Endothelial cell (in vitro differentiated cells): ENCODE measurements at places on chromosomes 16 and 17.

DNA sequence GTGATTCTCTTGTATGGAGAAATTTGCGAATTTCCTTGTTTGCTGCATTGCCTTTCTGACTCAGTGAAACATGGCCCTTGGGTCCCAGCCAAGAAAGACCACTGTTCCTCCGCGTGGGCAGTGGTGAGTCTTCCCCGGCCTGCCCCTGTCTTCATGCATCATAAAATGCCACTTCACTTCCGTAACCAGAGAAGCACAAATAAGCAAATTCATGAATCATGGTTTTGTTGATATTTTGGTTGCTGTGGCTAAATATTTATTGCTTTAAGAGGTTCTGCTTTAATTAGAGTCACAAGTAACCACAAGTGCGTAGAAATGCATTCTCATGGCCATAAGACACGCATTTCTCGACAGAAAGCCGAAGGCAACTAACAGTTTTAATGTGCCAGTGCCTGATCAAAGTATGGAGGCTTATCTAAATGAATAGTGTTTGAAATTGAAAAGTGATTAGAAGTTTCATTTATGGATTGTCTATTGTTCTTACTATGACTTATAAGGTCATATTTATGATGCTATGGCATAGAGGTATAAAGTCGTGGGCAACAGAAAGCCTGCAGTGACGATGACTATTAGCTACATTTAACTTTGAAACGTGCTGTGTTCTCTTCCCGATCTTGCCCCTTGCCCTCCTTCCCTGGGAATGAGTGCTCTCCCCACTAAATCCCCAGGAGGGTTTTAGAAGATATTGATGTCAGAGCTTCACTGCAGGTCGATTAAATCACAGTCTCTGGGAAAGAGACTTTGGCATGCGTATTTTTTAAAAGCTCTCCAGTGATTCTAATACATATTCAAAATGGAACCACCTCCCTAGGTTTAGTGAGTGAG lies 76.0 kb downstream of the WIPI1 start:
- no peak for DNase-seq

- DNase-seq: no peak
These were observed 12.7 kb upstream of the N4BP1 start for GRCh38 chr16:48622456-48623303.

GRCh38 chr17:65664266-65664665 lies 102.8 kb upstream of the AXIN2 start:
- DNase-seq: no peak

DNA sequence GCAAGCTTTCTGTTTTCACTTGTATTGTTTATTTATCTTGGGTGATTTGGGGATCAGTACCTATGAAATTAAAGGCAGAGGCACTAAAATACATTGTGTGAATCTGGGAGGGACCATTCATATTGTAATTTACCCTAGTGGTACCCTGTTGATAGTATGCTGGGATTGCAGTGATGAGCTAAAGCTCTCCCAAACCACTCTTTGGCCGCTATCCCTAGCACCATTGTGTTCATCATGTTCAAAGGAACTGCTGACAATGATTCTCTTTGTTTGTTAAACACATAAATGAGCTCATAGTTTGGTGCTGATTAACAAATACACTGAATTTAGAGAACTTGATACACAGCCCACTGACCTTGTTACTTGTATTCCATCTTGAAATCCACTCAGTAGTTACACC lies 1469.8 kb downstream of the CDH11 start:
- DNase-seq: no peak

- DNase-seq: no peak
These were observed 87.8 kb downstream of the TUBD1 start for GRCh38 chr17:59804901-59805465.

DNA sequence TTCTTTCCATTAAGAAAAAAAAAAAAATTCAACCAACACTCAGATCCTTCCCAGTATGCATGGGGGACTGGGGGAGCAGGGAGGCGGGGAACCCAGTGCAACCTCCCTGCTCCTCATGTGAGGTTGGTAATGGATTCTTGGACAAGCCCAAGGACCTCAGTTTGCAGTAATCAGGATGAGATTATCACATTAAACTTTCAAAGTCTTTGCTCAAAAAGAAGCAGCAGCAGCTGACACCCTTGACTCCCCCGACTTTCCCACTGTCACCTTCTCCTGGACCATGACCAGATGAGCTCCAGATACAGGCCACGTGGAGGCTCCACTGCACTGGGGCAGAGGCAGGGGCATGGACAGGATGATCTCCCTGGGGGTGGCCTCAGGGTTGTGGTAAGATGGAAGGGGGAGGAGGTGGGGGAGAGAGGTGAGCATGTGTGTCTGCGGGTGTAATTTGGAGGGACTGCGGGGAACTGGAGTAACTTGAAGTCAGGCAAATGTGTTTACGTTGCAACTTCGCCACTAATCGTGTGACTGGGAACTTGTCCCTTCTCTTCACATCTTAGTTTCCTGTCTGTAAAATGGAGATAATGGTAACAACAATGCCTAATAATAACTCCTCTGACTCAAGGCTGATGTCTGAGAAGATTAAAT lies 19.8 kb downstream of the ZNF385C start:
- DNase-seq: no peak

GRCh38 chr16:78240459-78241222 lies 141.2 kb downstream of the WWOX start:
- no peak for DNase-seq

GRCh38 chr16:1564325-1564724 lies 30.9 kb downstream of the TMEM204 start:
- DNase-seq: peak; percentile 54

- DNase-seq: no peak
These were observed 79.9 kb upstream of the MON1B start for GRCh38 chr16:77111056-77111565.

DNA sequence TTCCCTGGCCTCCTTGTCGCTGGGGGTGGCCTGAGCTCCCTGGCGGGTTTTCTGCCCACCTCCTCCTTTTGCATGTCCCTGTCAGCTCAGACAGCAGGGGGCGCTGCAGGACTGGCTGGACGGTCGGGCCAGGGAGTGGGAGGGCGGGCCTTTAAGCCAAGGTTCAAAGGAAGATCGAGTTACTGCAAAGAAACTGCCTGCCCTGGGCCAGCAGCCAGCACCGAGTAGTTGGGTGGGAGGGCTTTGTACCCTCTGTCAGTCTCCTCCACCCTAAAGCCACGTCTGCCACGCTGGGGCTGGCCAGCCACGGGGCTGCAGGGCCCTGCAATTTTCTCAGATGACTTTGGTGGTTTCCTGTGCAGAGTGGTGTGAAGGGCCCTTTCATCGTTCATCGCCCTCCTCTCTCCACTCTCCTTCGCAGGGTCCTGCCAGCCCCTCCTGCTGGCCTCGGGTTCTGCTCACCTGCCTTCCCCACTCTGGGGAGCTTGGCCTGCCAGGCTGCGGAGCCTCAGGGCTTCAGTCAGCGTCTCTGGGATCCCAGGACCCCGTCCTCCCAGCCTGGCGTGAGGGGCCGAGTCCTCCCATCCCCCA lies 12.3 kb downstream of the GPR142 start:
- peak; percentile 99 for DNase-seq

GRCh38 chr16:78127130-78127529 lies 27.7 kb downstream of the WWOX start:
- no peak for DNase-seq

DNA sequence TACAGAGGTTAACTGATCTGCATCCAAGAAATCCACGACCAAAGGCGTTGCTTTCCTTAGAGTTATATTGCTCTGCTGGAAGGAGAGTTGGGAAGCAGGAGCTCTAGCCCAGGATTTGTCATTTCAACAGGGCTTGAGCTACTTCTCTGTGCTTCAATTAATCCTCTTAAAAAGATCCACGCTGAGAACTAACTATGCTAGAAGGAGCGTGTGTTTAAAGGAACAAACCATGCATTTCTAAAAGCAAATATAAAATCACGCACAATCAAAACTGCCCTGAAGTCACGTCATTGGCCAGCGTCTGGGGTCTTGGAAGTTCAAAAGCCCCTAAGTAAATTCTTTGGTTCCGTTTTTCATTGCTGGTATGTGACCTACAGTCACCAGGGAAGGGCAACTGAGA lies 1.1 kb downstream of the ARL6IP1 start:
- DNase-seq: no peak

- DNase-seq: no peak
These were observed 109.4 kb downstream of the RBFOX1 start for GRCh38 chr16:7442050-7442449.

DNA sequence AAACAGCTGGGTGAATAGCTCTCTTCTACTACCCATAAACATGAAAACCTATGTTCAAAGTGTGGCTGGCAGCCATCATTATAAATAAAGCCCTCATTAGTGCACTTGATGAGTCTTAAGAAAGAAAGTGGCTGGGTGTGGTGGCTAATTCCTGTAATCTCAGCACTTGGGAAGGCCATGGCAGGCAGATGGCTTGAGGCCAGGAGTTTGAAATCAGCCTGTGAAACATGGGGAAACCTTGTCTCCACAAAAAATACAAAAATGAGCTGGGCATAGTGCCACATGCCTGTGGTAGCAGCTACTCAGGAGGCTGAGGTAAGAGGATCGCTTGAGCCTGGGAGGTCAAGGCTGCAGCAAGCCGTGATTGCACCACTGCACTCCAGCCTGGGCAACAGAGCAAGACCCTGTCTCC lies 28.3 kb upstream of the APPBP2 start:
- DNase-seq: no peak

DNA sequence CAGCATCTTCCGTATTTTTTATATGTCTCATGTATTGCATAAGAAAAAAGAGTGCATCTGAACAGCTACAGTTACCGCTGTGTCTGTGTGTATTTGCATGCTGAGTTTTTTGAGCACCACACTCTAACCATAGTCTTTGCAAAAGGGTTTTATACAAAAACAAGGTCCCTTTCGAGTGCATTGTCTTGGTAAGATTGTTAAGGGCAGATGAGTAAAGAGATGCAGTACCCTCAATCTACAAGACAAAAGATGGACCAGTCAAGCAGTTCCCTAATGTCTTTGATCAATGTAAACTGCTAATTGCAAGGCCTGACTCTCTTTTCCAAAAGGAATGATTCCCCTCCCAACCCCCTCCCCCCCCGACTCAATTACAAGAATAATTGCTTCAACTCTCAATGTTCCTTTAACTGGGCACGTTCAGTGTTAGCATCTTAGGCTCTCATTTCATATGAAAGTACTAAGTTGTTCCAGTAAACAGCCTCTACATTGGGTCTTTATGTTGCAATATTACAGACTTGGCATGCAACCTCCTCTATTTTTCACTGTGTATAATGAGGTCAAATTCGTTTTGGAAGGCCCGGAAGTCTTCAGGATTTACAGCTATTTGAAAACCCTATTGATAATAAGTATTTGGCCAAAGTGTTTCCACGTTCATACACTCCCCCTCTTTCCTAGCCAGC lies 471.4 kb upstream of the RBFOX1 start:
- no peak for DNase-seq

DNA sequence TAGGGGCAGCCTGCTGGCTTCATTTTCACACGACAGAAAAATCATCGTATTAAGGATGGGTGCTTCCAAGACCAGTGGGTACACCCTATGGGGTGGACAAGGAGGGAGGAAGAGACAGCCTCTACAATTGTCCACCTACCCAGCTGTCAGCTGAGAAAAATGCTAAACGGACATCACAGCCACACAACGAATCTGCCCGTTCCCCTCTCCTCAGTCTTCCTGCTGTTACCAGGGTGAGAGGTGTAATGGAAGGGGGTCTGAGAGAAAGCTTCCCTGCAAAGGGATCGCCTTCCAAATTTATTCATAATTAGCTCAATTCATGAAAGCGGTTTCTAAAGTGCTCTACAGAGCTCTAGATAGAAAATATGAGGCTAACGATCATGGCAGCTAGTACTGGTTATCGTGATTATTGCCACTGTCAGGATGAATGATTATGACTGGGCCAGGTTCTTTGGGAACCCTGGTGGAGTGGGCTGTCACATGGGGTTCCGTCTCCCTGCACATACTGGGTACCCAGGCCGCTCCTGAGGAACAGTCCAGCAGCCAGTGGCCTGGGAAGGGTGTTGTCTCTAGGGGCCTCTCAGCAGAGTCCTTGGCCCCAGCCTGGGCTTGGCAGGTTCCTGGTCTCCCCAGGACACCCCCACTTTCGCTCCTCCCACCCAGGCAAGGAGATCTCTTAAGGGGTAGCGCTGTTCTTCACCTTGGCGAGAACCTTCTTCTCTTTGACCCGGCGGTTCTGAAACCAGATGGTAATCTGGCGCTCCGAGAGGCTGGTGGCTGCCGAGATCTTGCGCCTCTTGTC lies 2.2 kb downstream of the HOXB13 start:
- DNase-seq: no peak

GRCh38 chr17:82614095-82614631 lies 34.1 kb downstream of the WDR45B start:
- no peak for DNase-seq

DNA sequence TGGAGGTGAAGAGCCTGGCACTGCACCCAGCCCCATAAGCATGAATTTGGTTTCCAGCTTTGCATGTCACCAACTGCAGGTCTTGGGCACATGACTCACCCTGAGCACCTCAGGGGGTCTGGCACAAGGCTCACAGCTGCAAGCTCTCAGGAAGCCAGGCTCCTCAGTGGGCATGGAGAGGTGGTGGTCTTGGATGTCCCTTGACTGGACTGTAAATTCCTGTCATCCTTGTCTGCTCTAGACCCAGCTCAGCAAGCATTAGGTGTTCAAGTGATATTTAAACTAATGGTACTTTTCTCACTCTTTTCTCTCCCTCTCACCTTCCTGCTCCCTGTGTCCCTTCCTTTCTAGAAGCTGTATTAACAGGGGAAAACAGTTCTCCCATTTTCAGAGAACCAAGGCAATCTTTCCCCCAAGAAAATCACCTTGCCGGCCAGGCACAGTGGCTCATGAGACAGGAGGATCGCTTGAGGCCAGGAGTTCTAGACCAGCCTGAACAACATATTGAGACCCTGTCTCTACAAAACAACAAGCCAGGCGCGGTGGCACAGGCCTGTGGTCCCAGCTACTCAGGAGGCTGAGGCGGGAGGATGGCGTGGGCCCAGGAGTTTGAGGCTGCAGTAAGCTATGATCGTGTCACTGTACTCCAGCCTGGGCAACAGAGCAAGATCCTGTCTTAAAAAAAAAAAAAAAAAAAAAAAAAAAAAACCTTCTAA lies 5.1 kb upstream of the KIFC3 start:
- no peak for DNase-seq

DNA sequence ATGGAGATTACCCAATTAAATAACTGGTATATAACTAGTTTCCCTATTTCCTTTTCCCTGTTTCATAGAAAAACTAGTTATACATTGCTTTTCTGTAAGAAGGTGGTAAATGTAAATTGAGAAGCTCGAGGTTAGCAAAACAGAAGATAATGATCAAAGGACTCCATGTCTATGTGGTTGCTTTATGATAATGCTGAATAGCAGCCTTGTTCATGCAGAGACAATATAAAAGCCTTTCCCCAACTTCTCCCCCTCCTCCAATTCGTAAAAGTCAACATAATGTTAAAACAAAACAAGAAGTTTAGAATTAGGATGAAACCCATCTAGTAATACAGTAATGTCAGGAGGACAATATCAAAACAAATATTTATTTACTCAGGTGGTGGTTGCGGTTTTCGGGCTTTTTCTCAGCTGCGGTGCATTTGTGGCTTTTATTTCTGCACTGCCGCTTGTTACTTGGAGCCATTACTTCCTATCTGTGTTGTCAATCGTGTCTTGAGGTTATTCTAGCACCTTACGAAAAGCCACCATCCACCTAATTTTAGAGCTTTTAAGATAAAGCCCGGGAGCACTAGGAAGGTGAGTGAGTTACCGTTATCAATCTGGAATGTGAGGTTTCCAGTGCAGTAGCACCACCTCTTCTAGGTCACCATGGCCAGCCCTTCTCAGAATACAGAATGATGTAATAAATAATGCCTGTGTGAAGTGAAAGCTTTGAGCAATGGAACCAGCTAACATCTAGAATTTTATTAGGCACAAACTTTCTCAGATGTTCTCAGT lies 297.5 kb downstream of the CDH13 start:
- no peak for DNase-seq

- peak; percentile 88 for DNase-seq
These were observed 5.5 kb upstream of the KIF22 start for GRCh38 chr16:29784901-29785500.
